ENCODE measurements at places on chromosomes 11 and 22.

GRCh38 chr22:19745155-19746101, 15.2 kb upstream of the TBX1 start:
- peak; percentile 77 for DNase-seq

- no peak for DNase-seq
These were observed 18.1 kb downstream of the MCM5 start for GRCh38 chr22:35418088-35418487.

DNA sequence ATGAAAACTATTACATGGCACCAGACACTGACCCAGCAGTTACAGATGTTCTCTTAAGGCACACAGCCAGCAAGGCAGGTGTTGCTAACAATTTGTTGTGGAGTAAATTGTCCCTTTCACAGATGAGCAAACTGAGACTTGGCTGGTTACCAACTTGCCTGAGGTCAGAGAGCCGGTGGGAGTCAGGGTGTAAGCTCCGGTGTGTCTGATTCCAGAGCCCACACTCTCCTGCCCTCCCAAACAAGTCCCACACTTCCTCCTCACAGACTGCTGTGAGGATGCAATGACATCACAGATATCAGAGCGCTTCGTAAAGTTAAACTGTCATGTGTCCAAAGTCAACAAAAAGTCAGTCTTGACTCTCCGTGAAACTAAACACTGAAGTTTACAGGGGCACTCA, 12.5 kb downstream of the GDPD5 start:
- DNase-seq, result no peak

DNA sequence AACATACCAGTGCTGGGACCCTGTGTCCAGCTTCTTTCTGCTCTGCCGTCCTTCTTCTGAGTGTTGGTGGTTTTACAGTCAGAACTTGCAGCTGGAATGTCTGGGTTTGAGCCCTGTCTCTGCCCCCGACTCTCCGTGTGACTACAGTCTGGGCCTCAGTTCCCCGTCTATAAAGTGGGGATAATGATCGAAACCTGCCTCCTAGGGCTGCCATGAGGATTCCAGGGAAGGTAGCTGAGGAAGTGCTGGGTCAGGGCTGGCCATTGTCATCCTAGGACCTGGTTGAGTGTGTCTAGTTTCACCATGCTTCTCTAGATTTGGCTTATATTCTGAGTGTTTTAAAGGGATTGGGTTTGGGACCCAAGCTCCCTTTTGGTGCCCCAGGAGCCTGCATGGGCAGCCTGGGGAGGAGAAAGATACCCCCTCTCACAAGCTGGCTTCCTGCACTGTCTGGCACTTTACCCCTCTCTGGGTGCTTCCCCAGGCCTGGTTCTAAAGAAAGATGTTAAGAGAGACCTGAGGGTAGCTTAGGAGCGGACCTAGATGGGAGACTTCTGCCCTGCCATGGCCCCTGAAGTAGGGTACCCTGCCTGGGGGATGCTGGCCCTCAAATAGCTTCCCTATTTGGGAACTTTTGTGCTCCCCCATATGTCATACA, 49.9 kb downstream of the TSPAN18 start:
- DNase-seq, result no peak

DNA sequence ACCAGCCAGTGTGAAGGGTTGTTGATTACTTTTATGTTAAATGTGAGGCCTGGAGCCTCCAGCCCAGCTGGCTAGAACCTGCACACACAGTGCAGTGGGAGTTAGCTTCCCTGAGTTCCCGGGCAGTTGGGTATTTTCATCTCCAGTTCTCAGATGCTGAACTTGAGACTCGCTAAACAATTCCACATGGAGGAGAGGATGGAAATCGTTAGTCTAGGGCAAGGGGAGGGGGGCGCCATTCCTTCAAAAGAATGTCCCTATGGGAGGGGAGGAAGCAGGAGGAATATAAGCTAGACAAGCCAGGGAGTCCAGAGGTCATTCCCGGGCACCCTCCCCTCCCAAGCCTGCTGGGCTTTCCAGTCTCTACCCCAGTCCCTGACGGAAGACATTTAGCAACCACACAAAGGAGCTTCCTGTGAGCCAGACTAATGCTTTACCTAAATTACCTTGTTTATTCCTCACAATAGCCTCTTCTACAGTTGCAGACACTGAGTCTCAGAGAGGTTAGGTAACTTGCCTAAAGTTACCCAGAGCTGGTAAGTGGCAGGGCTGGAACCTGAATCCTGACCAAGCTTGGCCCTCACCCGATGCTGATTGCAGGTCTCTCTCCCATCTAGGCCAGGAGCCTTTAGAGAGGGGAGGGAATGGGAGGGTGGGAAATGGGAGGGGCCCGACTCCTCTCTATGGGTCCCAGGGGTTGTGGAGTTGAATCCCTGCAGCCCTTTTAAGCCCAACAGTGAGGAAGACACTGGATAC, 1.9 kb upstream of the TSKU start:
- DNase-seq, result no peak

GRCh38 chr11:55732936-55733335, 40.3 kb upstream of the OR5D13 start:
- DNase-seq, result no peak

DNA sequence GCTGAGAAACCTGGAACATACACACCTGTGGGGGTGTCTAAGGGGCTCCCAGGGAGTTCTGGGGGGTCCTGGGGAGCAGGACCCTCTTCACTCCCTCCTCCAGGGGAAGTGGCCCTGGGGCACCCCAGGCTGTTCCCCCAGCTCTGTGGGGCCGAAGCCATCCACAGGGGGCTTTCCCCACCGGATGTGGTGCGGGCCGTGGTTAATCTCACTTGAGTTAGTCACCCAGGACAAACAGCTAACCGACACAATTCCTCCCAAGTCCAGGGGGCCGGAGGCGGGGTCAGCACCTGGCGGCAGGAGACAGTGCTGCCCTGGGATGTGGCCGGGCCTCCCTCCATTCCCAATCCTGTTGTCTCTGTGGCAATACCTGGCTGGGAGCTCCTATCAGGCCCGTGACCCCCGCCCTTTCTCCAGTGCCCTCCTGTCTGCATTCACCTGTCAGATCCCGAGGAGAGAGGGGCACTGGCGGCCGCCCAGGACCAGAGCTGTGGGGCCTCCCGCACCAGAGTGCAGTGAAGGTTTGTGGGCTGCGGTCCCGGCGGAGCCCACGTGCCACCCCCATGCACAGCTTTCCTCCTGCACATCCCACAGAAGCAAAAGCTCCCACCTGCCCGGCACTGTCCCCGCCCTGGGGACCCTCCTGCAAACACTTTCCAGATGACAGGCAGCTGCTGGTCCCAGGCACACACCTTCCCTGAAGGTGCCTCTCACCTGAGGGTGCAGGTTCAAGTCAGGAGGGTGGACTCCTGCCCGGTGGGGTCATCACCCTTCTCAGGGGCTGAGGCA, 5.2 kb upstream of the MUC5AC start:
- no peak for DNase-seq

- DNase-seq, result no peak
These were observed 3.0 kb upstream of the MRGPRD start for GRCh38 chr11:68983801-68984200.

DNA sequence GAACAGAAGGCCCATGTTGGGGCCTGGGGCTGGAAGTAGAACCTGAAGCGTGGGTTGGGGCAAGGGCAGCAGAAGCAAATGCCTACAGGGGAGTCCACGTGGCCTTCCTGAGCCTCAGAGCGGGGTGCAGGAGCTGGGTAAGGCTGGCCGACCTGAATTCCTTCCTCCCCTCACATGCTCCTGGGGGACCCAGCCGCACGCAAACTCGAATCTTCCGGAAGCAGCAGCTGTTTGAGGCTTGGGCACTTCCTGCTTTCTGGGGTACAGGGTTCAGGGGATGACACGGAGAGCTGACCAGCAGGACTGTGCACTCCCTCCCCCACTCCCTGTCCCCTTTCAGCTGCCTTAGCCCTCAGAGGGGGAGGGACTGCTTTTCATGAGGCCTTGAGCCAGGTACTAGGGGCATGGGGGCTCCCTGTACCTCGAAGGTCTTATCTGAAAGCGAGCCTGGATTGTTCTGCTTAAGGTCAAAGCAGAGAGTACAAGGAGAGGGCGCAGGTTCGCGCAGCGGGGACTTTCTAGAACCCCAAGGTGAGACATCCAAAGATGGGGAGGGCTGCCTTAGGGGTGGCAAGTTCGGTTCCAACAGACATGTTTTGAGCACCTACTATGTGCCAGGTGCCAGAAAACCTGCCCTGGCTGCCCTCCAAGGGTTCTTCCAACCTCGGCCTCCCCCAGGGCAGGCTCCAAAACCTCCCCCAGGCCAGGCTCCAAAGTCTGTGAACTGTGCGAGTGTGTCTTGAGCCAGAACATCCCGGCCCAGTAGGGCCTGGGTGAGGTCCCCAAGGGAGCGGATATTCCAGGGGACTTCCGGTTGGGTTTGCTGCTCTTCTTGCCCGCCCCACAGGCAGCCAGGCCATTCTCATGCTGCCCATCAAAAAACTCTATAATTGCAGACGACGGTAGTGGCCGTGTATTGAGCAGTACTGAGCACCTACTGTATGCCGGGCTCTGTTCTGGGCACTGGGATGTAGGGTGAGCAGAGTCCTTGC, 1.7 kb downstream of the NCF4 start:
- peak; percentile 42 for DNase-seq

- DNase-seq, result no peak
These were observed 46.5 kb upstream of the THY1 start for GRCh38 chr11:119469506-119469905.

DNA sequence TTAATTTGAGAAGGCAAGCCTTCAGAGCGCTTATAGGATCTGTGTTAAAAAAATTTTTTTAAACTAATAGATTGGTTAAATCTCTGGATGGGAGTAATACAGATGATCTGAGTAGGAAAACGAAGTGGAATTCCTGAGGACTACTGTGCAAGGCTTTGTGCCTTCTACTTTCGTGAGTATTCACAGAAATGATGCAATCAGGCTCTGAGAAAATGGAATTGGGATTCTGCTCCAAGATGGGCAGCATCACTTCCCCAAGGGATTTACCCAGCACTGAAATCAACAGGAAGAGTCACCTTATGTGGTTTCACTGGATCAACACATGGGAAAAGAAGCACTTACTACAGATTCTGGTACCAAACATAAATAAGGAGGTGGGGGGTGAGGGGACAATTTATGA, 12.5 kb downstream of the KMT5B start:
- no peak for DNase-seq

DNA sequence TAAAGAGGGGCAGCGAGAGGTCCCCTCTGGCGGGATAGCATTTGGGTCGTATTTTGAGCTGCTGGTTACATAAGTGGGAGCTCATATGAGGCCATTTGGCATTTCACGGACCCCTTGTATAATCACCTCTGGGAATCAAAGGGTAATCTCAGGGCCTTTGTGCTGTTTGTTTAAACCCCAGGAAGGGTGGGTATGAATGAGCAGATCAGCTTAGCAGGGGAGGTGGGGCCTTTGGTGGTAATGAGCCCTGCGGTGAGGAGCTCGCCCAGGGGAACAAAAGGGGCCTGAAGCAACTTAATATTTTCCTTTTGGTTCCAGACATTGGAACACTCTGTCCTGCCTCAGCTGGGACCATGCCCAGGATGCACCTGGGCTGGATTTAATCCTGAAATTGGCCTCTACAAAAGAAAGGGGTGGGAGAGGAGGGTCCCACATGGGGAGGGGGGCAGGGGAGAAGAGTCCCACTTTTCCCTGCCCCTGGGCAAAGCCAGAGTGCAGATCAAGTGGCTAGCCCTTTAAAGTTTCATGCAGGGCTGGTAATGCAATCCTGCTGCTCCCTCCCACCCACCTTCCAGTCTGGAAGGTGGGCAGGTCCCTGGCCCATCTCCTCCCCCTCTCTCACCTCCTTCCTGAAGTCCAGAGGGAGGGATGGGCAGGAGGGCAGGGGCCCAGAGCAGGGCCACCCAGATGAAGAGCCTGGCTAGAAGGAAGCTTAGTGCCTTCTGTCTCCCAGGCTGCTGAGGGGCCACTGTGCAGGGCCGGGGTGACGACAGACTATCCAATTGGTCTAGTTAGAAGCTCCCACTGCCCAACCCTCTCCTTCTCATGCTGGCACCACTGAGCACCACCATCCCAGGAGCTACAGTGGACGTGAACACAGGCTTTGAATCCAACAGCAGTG, 10.5 kb downstream of the TSKU start:
- DNase-seq, result no peak

GRCh38 chr11:1970956-1971355, 23.8 kb downstream of the MRPL23 start:
- DNase-seq, result no peak

DNA sequence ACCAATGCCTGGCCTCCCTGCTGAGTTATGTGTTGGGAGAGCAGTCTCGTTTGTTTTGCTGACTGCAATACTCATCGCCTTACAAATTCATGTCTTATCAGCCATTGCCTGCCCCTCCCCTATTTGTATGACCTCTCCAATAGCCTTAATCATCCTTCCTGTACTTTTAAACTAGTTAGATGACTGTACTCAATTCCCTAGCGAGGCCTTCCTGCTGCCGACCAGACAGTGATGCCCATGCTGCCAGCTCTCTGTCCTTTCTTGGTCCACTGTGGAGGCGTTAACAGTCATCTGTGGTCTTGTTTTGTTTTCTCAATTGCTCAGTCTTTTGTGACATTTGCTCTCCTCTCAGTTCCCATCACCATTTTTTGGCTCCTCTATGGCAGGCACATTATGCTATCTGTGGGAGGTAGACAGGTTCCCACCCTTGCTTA, 20.3 kb upstream of the YPEL1 start:
- DNase-seq, result no peak

DNA sequence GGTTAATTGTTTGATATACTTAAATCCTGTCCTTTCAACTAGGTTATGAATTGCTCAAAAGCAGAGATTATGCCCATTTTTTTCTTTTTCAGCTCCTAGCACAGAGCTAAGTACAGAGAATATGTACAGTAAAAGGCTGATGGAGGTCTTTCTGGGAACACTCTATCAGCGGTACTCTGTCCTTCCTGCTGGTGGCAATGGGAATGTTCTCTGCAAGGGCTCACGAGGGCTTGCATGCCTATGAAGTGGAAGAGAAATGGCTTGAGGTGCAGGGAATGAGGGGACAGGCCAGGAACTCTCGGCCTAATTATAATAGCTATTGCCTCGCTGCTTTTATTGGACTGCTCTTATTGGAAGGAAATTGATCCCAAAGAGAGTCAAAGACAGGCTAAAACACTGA, 83.7 kb upstream of the RAB1B start:
- DNase-seq, result no peak

- no peak for DNase-seq
These were observed 43.7 kb downstream of the OSBPL5 start for GRCh38 chr11:3121416-3121815.

DNA sequence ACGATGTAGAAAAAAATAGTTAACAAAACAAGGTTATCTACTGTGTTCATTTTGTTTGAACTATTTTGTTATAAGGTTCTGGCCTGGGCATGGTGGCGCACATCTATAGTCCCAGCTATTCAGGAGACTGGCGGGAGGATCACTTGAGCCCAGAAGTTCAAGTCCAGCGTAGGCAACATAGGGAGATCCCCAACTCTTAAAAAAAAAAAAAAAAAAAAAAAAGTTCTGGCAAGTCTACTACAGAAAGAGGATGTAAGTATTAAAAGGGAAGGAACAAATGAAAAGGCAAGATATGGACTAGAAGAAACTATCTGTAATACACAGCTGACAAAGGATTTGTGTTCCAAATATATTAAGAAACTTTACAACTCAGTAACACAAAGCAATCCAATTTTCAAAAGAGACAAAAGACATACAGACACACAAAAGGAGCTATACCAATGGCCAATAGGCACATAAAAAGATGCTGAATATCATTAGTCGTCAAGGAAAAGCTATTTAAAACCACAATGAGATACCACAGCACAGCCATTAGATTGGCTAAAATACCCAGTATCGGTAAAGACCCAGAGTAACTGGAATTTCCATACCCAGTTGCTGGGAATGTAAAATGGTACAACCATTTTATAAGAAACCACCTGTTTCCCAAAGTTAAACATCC, 27.4 kb downstream of the RRAS2 start:
- no peak for DNase-seq

Data from left cardiac atrium (tissue), 4 donors.